ENCODE measurements at places on chromosomes 13 and 19. TPM values are rescaled to one million over a fixed set of nuclear protein-coding genes. Genes with fewer than 3 reads are reported as not detected.

DNA sequence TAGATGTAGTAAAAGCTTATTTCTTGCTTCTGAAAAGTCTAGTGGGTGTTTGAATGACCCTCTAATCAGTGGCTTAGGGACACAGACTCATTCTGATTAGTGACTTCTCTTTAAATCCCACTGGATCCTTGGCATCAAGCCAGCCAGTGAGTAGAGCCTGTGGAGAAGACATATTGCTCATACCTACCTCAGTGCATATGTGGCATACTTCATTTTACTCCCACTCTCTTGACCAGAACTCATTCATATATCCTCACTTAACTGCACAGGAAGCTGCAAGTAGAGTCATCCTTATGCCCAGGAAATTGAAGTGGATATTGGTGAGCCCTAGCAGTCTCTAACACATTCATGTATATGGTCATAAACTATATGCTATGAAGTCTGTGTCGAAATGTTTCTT, 148.3 kb downstream of the PDS5B start:
- DNase-seq: no peak

GRCh38 chr13:36096461-36097416, 34.4 kb downstream of the DCLK1 start:
- no peak for DNase-seq

GRCh38 chr19:6413721-6414643, 10.6 kb downstream of the KHSRP start:
- DNase-seq: no peak

GRCh38 chr13:83184819-83185218, 697.5 kb downstream of the SLITRK1 start:
- no peak for DNase-seq

DNA sequence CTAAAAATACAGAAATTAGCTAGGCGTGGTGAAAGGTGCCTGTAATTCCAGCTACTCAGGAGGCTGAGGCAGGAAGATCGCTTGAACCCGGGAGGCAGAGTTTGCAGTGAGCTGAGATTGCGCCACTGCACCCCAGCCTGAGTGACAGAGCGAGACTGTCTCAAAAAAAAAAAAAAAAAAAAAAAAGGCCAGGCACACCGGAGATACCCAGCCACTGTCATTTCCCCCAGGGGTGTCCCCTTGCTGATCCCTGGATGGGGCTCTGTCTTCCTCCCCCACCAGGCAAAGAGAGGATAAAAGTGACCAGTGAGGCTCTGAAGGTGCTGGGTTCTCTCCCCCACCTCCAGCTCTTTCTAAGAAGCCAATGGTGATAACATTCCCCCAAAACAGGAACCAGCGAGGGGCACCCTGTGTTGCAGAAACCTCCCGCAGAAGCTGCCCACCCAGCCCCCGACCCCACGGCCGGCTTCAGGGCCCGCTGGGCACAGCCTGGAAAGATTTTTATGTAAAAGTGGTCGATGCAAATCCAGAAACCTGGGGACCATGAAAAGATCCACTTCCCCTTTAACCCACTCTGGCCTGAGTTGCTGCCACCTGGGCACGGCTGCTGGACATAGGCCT, 61.4 kb upstream of the KLF2 start:
- no peak for DNase-seq

GRCh38 chr19:40420766-40421765, 4.7 kb downstream of the SERTAD1 start:
- peak; percentile 94 for DNase-seq

GRCh38 chr19:22783651-22784410, at the start of gene ZNF99:
ZNF99 (minus strand) TSS chr19:22784151; CDS start chr19:22784016, 135 bp downstream.
- DNase-seq: no peak

- peak; percentile 80 for DNase-seq
These were observed at the start of gene IQCN for GRCh38 chr19:18274219-18274780. IQCN (minus strand) TSS chr19:18274452; CDS start chr19:18269478, 4,974 bp downstream.

DNA sequence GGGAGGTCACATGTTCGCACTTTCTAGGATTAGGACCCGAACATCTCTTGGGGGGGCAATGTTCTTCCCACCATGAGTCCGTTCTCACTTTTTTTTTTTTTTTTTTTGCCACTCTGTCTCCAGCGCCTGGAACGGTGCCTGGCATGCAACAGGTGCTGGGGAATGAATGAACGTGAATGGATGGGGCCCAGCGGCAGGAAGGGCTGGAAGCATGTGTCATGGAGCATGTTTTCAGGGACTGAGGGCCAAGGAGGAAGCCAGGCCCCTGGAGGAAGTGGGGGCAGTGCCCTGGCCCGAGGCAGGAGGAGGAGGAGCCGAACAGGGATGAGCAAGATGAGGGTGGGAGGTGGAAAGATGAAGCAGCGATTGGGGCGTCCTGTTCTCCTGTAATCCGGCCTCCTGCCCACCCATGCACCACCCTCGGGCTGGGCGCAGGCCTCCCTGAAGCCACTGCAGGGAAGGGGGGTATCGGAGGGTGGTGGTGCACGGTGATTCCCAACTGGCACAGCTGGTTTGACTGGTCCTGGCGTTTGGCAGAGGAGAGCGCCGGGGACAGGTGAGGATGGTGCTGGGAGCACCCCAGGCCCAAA, 8.8 kb upstream of the SULT2B1 start:
- no peak for DNase-seq

GRCh38 chr13:44437356-44438233, 64.0 kb downstream of the SERP2 start:
- DNase-seq: no peak

DNA sequence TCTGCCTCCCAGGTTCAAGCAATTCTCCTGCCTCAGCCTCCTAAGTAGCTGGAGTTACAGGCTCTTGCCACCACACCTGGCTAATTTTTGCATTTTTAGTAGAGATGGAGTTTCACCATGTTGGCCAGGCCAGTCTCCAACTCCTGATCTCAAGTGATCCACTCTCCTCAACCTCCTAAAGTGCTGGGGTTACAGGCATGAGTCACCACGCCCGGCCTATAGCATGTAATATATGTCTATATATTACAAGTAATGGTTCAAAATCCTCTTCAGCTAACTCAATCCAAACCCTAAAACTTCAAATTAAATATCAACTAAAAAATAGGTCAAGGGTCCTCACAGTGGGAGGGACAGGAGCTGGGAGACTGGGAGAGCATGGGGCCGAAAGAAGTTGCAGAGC, 28.0 kb downstream of the FPR3 start:
- no peak for DNase-seq

GRCh38 chr13:22893204-22893603, 287.6 kb upstream of the SGCG start:
- no peak for DNase-seq

DNA sequence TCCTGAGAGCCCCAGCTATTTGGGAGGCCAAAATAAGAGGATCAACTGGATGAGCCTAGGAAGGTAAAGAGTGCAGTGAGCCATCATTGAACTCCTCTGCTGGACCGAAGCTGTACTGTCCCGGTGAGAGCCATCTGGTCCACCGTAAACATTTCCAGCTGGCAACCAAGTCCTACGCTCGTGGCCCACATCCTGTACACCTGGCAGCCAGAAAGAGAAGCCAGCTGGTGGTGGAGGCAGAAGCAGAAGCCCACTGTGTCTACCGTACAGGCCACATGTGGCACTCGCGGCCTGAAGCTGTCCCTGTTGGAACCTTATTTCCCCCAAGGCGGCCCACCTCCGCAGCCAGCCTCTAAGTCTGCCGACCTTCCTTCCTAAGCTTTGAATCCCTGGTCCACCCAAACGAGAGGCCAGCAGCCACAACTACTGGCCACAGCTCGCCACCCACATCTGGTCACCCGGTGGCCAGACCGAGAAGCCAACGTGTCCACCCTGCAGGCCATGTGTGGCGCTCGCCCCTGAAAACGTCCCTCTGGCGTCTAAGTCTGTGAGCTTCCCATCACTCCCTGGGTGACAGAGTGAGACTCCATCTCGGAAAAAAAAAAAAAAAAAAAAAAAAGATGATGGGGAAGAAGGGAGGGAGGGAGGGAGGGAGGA, 14.2 kb upstream of the ZNF91 start:
- DNase-seq: no peak

The JAK3 gene
- total RNA-seq: 226 TPM

The HSH2D gene
- 22.7 TPM for total RNA-seq

The FCHO1 gene
- 96.2 TPM for total RNA-seq

The POLR2I gene
- 86.3 TPM for total RNA-seq

The PLPP2 gene
- 0.07 TPM for total RNA-seq

The FGF22 gene
- total RNA-seq: not detected

The MCEMP1 gene
- total RNA-seq: not detected

The FBXO27 gene
- 0.17 TPM for total RNA-seq

The ZNF98 gene
- total RNA-seq: not detected

The PGLYRP1 gene
- not detected for total RNA-seq

The CGB1 gene
- not detected for total RNA-seq

The CACNG6 gene
- total RNA-seq: not detected

The COG6 gene
- total RNA-seq: 30.3 TPM
